ENCODE measurements at places on chromosomes 11 and 22. TPM values are rescaled to one million over a fixed set of nuclear protein-coding genes. Genes with fewer than 3 reads are reported as not detected.

DNA sequence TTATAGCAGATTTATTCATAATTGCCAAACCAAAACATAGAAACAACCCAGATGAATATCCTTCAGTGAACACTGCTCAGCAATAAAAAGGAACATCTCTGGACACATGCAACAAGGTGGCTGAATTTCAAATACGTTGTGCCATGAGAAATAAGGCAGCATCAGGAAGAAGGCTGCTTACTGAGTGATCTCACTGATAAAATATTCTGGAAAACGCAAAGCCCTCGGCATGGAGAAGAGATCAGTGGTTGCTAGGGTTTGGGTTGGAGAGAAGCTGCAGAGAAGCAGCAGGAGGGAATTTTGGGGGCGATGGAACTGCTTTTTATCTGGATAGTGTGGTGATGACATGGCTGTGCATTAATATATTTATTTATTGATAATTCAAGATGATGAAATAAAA is 11.0 kb upstream of the SHANK2 start:
- DNase-seq: no peak

- no peak for DNase-seq
These were observed 70.6 kb downstream of the RRAS2 start for GRCh38 chr11:14288189-14288935.

DNA sequence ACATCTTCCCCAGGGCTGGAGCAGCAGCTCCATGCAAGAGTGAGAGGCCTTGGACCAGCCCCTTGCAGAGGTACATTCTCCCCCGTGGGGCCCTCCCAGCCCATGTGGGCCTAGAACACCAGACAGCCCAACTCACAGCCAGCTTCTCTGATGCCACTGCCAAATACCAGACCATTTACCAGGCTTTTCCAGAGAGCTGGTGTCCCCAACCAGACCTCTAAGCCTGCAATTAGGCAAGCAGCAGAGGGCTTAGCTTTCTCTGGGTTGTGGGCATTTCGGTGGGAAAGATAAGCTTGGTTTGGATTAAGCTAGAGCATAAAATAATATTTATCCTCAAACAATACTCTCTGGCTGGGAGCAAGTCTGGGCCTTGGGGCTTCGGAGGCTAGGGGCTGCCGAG is 75.6 kb downstream of the TP53I11 start:
- DNase-seq: no peak

GRCh38 chr11:104688731-104689130 is 209.5 kb downstream of the CASP12 start:
- no peak for DNase-seq

Gene CDC42BPG
- total RNA-seq: under 0.01 TPM
